ENCODE measurements at places on chromosomes 13 and 19. TPM values are rescaled to one million over a fixed set of nuclear protein-coding genes. Genes with fewer than 3 reads are reported as not detected.

The ZNF415 gene
- 9.5 TPM for total RNA-seq

GRCh38 chr19:492091-492531, 4.2 kb upstream of the MADCAM1 start:
- DNase-seq, result no peak

- no peak for DNase-seq
Observed at GRCh38 chr19:54189145-54189734, at the start of gene MBOAT7. TSS of gene MBOAT7 (minus strand) at chr19:54189580. CDS start at chr19:54188508, 1,072 bp downstream.

GRCh38 chr13:48866249-48866648, 109.5 kb upstream of the FNDC3A start:
- no peak for DNase-seq

GRCh38 chr13:32121316-32121715, 89.7 kb downstream of the FRY start:
- no peak for DNase-seq

All from uterus (tissue), 4 donors.